ENCODE measurements at places on chromosomes 3 and 15. TPM values are rescaled to one million over a fixed set of nuclear protein-coding genes. Genes with fewer than 3 reads are reported as not detected.

GOLGA8J gene
- total RNA-seq = not detected

CCR2 gene
- total RNA-seq = not detected

HRG gene
- total RNA-seq = not detected

SLC9C1 gene
- not detected for total RNA-seq

ASB14 gene
- not detected for total RNA-seq

DNA sequence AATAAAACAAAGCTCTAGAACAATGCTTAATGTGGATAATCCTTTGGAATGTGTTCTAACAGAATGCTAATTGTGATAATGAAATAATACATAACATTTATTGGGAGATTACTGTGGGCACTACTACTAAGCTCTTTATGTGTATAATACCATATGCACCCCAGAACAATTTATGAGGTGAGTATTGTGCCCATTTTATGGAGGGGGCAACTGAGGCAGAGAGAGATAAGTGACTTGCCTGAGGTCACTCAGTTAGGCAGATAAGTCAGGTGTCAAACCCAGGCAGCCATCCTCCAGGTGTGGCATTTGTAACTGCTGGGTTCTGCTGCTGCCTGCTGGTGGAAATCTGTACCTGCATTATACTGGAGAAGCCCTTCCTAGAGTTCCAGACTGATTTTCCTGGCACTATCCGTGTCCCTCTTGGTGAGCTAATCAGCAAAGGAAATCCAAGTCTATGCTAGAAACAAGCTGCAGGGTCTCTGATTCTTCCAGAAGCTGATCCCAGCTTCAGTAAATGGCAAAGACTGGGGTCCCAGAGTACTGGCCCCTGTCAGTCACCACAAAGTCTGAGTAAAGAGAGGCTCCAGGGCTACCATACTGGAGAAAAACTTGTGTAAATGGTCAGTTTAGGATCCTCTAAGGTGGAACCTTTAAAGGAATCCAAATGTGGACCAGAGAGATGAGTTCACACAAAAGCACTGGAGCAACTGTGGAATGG lies 22.6 kb upstream of the RBP1 start:
- peak; percentile 37 for DNase-seq

DNA sequence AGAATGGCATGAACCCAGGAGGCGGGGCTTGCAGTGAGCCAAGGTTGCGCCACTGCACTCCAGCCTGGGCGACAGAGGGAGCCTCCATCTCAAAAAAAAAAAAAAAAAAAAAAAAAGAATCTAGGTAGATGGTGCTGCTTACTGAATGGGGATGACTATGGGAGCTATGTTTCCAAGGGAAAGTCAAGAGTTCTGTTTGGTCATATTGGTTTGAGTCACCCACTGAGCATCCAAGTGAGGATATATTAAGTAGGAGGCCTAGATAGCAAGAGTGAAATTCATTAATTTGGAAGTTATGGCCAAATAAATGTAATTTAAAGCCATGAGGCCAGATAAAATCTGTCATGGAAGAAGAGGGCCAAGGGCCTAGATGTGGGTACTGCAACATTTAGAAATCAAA lies 9.0 kb upstream of the UACA start:
- no peak for DNase-seq

- peak; percentile 35 for DNase-seq
These were observed 14.9 kb upstream of the RPN1 start for GRCh38 chr3:128665362-128666021.

- no peak for DNase-seq
These were observed 130.4 kb downstream of the FEZF2 start for GRCh38 chr3:62242831-62243509.

GRCh38 chr3:52703341-52703740 lies 2.2 kb downstream of the GLT8D1 start:
- DNase-seq = no peak

DNA sequence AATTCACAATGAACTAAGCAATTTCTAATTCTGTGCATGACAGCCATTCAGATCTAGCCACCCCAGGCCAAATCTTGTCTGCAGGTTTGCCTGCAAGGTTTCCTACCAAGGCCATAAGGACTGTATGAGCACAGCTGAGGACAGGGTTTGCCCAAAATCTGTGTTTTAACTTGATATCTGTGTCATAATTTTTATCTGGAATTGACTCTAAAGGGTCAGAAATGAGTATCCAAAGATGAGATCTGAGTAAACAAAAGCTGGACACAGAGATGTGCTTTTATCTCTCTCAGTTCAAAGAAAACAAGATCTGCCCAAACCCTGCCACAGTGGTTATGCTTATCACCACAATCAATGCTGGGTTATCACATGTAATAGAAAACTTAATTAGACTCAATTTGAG lies 154.6 kb upstream of the COL8A1 start:
- DNase-seq = no peak

DNA sequence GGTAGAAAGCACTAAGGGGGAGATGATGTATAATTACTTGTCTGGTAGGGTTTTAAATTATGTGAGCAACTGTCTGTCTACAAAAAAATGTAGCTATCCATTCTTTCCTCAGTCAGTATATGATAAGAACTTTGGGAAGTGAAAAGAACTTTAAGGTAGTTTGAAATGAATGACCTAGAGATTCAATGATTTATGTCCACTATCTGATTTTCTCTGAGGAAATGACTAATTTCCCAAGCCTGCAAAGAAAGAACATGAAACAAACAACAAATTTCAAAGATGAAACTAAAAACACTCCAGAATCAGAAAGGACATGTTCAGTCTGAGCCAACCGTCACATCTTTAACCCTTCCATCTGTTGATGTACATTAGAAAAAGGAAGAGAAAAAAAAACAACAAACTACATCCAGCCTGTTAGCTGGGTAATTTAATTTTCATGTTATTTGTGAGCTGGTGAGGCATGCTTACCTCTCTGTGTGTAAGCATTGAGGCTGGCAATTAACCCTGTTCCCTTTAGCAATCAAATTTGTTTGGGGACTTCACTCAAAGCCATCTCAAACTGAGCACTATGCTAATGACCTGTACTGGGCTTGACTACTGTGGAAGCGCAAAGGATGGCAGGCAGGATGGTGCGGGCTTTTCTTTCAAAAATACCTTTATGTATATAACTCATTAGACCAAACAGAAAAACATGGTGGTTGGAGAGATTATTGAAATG lies 220.1 kb downstream of the TUSC7 start:
- DNase-seq = no peak

DNA sequence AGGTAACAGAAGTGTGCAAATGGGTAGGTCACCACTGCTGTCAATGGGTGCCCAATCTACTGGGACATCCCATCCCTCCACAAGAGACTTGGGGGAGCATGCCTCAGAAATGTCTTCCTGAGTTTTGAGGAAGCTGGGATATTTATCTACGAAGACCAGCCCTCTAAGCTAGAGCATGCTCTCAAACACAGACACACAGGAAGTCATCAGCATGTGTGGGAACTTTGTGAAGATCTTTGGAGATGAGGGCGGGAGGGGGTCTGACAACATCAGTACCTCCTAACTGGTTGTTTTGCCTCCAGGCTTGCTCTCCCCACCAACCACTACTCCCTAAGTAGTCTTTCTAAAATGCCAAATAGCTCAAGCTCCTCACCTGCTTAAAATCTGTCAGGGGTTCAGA lies 3.5 kb upstream of the MEF2A start:
- no peak for DNase-seq

DNA sequence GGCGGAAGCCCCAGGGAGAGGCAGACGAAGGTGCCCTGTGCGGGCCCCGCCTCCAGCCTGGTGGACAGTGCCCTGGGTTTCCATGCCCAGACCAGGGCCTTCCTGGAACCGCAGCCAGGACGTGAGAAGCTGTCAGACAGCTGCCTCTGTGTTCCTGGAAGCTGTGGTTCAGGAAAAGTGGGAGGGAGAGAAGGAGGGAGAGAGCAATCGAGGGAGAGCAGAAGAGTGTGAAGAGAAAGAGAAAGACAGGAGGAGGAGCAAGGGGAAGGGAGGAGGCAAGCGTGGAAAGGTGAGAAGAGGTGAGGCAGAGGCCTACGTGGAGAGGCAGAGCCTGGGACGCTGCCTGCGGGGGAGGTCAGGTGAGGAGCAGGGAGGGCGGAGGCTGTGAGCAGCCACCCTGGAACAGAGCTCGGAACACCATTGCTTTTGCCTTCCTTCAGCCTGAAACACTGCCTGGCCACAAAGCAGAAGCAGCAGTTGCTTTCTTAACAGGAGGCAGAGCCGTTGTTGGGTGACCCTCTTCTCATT lies 18.6 kb downstream of the ZDHHC19 start:
- DNase-seq = no peak

DNA sequence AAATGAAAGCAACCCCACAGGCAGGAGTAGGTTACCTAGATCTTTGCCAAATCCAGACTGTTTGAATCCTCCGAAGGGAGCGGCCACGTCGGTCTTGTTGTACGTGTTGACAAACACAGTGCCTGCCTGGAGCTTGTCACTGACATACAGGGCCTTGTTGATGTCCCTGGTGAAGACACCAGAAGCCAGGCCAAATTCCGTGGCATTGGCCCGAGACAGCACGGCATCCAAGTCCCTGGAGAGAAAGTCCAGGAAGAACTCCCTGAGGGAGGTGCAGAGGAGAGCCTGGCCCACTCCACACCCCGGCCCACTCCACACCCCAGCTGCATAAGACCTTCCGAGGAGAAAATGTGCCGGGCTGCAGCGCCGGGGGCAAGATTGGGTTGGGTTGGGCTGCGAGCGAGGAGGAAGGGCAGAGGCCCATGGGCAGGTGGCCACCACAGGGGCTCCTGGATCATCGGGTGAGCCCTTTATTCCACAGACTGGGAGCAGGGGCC lies 21.8 kb upstream of the SLC41A3 start:
- DNase-seq = no peak

DNA sequence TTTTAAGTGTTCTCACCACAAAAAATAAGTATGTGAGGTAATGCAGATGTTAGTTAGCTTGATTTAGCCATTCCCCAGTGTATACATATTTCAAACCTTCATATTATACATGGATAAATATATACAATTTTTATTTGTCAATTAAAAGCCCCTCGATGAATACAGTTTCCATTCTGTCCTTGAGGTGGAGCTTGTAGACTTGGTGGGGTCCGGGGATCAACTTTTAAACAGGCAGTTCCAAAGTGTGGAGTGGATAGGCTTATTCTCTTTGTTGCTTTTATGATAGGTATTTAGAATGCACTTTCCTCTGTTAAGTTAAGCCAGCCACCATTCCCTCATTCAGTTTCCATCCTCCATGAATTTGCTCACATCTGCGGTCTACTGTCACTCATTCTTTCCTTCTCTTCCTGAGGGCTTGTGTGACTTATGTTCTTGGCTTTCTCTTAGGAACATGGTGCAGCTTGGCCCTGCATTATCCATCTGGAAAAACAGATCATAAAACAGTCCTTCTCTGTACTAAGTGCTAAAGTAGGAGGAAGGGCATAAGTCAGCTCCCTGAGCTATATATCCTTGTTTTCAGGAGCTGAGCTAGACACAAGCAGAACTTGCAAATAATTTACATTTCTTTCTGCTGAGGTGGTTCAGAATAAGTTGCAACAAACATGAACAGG lies 149.1 kb downstream of the NFKBIZ start:
- DNase-seq = peak; percentile 24

DNA sequence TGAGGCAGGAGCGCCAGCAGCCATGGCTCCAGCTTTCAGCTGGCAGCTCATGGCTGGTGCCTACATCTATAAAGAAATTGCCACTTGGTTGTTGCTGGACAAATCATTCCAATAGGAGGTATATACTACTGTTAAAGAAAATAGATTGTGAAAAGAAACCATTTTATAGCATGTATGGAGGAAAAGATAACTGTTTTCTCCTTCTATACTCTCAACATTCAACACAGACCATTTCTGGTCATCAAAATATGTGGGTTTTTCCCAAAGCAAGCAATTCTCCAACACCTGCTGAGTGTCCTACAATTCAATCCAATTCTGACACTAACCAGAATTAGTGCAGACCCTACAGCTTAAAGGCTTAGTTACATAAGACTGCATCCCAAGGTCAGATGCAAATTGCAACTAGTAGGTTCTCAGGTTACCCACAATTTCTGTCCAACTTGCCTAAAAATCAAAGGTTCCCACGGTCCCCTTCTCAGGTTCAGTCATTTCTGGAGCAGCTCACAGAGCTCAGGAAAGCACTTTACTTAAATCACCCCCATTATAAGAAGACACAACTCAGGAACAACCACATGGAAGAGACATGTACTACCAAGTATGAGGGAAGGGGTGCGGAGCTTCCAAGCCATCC lies 42.4 kb upstream of the STRIT1 start:
- DNase-seq = no peak
